Effector CD4-positive, alpha-beta T cell (primary cell): ENCODE measurements at places on chromosomes 2 and 18.
A peak's percentile ranks its signal among the peaks of the same experiment; 100 is the strongest.

- peak; percentile 72 for DNase-seq
Measured at GRCh38 chr18:63155169-63155852, 164.3 kb downstream of the BCL2 start.

DNA sequence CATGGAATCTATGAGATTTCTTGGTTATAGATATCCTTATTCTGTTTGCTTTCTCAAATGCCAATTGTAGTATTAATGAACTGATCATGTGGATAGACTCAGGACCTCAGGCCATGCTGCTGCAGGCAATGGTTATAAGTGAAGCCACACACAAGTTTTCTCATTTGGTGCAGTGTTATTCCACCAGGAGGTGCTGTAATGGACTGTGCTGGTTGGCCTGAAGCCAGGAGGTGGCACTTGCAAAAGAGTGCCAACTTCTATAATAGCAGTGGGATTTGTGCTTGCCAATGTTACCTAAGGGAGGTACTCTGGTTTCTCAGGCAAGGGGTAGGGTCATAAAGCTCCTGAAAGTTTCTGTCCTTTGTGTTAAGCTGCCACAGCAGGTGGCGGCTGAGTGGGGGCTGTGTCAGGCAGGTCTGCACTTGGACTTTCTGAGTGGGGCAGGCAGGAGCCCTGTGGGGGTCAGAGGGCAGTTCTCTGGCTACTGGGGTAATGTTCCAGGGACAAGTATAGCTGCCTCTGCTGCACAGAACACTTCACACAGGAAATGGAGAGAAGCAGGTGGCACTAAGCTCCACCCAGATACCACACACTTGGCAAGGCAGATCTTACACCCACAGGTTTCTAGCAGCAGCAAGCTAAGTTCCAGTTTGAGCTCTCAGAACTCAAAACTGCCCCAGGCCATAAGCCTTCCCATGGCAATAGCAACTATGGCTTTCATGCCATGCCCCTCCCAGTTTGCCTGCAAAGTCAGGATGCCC lies 352.6 kb upstream of the CWC22 start:
- DNase-seq, result no peak

- DNase-seq, result no peak
Measured at GRCh38 chr2:45712570-45712969, 61.1 kb downstream of the PRKCE start.

DNA sequence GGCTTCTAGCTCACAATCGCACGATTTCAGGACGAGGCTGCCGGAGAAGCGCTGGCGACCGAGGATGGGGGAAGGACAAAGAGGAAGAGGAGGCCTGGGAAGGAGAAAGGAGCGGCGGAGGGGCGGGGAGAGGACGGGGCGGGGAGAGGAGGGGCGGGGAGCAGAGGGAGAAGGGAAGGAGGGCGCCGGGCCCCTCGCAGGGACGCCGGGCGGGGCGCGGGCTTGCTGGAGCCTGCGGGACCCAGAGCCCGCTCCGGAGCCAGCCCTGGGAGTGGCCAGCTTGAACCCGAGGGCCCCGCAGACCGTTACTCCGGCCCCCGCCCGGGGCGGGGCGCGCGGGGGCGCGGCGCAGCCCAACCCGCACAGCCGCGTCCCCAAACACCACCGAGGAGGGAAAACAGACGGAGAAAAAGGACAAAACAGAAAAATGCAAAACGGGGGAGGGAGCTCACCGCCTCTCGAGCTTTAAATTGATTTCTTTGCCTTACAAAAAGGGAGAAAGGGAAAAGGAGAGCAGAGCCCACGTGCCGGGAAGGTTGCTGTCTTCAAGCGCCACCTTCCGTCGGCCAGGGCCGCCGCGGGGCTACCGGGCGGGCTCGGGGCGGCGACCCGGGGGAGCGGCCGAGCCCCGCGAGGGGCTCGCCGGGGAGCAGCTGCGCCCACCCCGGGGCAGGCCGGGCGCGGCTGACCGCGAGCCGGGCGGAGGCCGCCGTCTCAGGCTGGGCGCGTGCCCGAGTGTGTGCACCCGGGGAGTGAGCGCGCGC lies 781 bp upstream of the SOX11 start:
- no peak for DNase-seq

GRCh38 chr2:118014492-118014824 lies 588 bp upstream of the CCDC93 start:
- peak; percentile 7 for DNase-seq

- DNase-seq, result no peak
Measured at GRCh38 chr2:174888646-174889271, 116.4 kb downstream of the CHN1 start.

GRCh38 chr2:239197146-239197545 lies 203.7 kb downstream of the HDAC4 start:
- DNase-seq, result no peak

- no peak for DNase-seq
Measured at GRCh38 chr2:230068016-230068650, 591 bp downstream of the SLC16A14 start.

DNA sequence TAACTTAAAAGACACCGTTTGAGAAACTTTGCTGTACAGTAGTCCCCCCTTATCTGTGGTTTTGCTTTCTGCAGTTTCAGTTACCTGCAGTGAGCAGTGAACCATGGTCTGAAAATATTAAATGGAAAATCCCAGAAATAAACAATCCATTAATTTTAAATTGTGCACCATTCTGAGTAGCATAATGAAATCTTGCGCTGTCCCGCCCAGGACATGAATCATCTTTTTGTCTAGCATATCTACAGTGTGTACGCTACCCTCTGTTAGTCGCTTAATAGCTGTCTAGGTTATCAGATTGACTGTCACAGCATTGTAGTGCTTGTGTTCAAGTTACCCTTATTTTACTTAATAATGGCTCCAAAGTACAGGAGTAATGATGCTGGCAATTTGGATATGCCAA lies 6.1 kb downstream of the ARPC2 start:
- DNase-seq, result peak; percentile 24

DNA sequence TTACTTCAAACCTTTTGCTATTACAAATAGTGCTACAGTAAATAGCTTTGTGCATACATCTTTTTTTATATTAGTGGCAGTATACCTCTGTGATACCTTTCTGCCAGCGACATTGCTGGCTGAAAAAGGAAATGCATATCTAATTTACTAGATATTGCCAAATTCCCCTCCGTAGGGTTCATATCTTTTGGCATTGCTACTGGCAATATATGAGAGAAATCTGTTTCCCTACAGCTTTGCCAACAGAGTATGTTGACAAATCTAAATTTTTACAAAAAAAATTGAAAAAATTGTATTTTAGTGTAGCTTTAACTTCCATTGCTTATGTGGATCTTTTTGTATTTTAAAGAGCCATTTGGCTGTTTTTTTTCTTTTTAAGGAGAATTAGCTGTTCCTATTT lies 426.7 kb downstream of the TRIB2 start:
- DNase-seq, result no peak

DNA sequence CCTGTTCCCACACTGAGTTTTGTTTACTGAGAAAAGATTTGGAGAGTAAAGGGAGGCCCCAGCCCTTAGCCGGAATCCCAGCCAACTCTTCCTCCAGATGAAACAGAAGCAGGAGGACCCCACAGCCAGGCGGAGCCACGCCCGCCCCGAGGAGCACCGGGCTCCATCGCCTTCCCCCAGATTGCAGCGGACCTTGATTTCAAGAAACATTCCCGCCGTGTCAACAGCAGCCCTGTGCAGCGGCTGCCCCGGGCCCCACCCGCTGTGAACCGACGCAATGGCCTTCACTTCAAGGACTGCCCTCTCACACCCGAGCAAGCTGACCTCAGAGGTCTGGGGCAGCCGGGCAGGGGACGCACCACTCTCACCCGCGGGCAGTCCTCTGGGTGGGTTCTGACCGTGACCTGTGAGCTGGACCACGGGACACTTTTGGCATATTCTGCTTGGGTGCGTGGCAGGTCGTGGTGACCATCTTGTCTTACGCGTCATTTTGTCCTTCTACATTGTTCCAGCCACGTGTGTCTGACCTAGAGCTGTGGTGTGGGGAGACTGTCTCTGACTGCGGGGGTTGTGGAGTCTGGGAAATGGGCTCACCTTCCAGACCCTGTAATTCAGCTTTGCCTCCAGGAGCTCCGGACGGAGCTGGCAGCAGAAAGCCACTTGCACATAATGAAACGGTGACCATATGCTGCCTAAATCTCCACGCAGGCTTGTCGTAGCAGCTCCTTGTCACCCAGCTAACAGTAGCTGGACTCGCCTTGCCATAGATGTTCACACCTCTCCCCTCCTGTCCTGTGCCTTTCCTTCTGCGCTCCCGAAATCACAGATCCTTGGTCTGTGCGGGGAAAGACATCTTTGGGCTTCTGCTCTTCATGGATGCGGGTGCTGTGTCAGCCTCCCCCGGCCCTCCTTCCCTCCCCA lies 32.0 kb upstream of the INHBB start:
- no peak for DNase-seq

DNA sequence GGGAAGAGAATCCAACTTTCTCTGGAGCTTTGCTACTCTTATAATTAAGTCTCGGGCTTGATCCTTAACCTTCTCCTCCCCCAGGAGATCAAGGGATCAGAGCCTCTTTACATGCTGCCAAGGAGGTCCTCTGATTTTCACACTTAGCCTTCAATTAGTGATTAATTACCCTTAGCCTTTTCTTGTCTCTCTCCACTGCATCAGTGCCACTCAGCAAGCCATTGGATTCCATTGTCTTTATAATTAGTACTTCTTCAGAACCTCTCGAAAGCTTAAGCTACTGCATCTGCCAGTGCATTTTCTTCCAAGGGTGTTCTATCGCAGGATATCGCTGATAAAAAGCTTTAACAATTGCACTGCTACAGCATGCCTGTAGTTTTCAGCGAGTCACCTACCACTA lies 477.0 kb upstream of the MEIS1 start:
- no peak for DNase-seq

DNA sequence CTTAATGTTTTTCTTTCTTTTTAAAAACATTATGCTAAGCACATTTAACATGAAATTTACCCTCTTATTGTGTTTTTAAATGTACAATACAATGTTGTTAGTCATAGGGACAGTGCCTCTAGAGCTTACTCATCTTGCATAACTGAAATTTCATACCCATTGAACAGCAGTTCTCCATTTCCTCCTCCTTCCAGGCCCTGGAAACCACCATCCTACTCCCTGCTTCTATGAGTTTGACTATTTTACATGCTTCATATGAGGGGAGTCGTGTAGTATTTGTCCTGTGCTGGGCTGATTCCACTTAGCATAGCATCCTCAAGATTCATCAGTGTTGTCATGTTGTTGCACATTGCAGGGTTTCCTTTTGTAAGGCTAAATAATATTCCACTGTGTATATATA lies 92.6 kb downstream of the SPATS2L start:
- DNase-seq, result no peak

GRCh38 chr2:60453872-60454271 lies 99.6 kb downstream of the BCL11A start:
- no peak for DNase-seq
